ENCODE measurements at places on chromosomes 2 and 18.
A peak's percentile ranks its signal among the peaks of the same experiment; 100 is the strongest.

GRCh38 chr2:112621790-112622527, 23.8 kb upstream of the SLC20A1 start:
- no peak for DNase-seq

DNA sequence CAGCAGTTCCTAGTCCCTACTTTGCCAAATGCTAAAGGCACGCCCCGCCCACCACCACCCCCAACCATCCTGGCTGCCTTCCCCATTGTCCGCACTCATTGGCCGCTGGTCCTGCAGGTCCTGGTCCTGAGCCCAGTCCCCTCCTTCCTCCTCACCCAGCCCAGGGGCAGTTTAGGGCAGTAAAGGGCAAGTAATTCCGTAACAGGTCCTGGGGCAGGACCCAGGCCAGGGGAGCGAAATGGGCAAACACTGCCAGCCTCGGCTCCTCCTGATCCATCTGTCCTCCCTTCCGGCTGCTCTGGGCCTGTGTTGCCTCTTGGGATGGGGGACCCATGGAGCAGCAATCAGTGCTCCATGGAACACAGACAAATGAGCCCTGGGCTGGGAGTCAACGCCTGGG, 6.1 kb downstream of the ADCY3 start:
- DNase-seq = no peak

DNA sequence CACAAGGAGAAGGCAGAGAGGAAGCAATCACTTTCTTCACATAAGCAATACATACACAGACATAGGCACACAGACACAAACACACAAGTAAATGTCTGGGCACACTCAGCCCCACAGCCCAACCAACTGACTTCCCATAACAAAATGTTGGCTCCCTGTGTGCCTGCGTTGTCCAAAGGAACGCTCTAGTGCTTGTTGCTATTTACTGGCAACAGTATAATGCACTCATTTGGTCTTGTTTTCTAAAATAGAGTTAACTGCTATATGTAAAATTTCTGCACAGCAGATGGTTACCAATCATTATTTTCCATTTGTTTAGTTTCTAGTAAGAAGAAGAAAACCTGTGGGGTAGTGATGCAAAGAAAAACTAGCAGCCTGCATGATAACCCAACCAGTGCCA, 16.5 kb downstream of the FIGN start:
- DNase-seq = no peak

DNA sequence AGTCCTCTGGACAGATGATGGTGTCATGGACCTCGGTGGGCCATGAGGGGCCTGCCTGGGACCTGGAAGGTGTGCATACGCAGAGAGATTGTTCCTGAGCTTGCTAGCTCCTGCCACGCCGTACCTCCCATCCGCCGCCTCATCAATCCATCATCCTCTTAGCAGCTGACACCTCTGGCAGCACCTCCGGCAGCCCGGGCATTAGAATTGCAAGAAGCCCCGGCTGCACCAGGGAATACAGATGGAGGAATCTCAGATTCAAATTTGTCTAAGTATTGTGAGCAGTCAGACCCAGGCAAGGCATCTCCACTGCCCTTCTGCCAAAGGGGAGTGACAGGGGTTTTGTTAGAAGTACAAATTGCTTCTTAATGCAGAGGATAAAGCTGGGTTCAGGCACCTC, 4.5 kb downstream of the C1QL2 start:
- no peak for DNase-seq

DNA sequence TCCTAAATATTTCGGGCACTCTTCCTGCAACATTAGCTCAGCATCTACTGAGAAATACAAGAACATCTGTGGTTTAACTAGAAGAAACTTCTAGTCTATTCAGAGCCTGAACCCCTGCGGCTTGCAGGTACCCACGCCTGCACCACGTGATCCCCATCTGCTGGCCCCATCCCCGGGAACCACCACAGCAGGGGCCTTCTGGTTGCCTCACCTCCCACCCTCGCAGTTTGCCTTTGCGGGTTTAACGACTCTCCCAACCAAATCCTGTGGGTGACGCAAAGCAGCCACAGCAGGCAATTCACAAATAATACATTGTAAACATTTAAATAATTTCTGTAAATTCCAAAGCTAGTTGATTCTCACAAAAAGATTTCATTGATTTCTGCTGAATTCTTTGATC, 90.2 kb upstream of the TMEM18 start:
- DNase-seq = no peak

DNA sequence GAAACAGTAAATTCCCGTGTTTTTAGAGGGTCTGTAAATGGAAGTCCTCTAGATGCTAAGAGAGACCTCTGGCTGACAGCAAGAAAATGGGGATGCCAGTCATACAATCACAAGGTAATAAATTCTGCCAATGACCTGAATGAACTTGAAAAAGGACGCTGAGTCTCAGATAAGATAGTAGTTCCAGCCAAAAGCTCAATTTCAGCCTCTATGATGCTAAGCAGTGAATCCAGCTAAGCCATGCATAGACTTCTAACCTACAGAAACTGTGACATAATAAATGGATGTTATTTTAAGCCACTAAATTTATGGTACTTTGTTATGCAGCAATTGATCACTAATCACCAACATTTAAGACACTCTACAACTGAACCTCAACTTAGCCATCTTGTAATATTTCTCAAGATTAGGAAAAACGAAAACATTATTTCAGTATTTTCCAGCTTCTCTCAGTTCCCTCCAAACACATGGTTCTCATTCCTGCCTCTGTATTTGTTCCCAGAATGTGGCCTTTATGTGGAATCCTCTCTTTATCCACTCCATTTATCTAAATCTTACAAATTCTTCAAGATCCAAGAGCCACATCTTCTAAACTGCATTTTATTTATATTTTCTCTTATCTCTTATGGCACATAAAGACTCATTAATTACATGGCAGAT, 331.1 kb downstream of the GULP1 start:
- no peak for DNase-seq

DNA sequence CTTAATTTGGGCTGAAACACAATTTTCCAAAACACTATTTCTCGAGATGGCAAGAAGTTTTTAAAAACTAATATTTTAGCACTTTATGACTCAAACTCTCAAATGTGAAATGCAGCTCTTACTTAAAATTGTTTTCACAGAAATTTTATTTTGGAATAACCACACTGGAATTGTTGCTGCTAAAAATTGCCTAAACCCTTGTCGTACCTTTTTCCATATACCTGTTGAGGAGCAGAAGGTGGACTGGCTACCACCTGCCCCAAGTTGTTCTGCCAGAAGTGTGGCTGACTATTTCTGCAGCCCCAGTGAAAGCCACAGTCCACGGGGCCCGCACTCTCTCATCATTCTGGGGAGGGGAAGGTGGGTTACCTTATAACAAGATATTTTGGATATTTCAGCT, 23.4 kb downstream of the TNFRSF11A start:
- no peak for DNase-seq

DNA sequence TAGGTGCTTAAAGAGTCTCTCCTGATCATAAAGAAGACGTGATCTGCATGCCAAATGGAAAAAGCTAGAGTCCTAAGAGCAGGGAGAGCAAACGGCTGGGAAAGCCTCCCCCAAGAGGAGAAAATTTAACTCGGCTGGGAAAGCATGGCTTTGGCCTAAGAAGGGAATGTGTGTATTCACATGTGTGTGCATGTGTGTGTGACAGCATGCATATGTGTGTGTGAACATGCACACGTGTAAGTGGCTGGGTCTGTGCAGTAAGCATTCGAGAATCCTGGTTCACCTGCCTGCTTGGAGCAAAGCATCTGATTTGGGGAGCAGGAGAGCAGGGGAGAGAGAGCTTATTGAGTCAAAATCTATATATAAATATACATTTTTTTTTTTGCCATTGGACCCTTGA, 30.1 kb upstream of the BCL11A start:
- no peak for DNase-seq

- no peak for DNase-seq
Measured at GRCh38 chr18:13266218-13267100, 47.9 kb downstream of the LDLRAD4 start.

DNA sequence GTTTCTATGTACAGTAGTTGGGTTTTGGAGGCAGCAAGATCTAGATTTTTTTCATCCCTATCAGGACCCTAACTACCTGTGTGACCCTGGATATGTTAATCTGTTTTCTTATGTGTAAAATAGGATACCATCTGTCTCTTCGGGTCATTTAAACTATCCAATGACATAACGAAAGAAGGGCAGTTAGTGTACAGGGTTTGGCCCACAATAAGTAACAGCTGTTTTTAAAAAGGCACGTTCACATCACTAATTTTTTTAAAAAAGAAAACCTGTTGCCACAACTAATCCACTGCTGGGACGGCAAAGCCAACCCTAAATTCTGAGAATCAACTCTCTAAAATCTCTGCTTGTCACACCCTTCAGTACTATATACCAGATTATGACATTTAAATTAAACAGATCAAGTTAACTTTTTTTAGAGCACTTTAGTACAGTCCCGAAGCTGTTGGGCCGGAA, 869 bp downstream of the USP40 start:
- no peak for DNase-seq

DNA sequence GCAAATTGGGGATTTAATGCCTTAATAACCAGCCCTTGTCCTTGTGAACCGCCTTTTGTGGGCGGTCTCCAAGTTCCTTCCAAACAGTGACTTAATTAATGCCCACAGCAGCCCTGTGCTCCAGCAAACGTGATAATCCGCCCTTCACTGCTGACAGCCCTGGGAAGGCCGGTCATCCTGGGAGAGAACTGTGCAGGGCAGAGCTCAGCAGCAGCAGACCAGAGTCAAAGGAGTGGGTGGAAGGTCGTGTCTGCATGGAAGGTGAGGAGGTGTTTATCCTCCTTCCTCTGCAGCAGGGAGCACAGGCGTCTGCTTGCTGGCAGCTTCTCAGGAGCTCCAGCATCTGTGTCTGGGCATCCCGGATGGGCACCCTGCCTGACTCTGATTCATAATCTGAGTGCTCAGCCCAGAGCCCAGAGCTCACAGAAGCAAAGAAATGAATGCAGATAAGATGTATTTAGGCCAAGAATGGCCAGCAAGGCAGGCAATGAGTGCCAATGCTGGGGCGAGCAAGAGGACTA, 270.0 kb upstream of the PXDN start:
- no peak for DNase-seq

DNA sequence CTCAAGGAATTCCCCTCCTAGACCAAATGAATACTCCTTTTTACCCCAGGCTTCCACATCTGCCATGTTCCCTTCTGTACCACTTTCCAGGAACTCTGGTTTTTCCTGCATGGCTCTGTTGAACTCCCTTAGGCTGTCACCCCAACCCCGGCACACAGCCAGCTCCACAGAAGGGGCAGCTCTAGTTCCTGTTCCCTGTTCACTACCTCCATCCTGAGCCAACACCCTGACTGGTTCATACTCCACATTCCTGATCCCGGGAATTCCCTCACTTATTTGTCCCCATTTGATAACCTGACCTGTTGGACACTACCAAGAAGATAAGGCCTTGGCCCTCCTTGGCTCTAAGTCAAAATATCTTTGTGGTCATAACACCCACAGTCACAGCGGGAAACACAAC, 280.9 kb upstream of the RAB6C start:
- DNase-seq = no peak

- DNase-seq = no peak
Measured at GRCh38 chr2:98037666-98038336, 42.1 kb upstream of the TMEM131 start.

- no peak for DNase-seq
Measured at GRCh38 chr2:96913398-96914202, 43.7 kb upstream of the SEMA4C start.

DNA sequence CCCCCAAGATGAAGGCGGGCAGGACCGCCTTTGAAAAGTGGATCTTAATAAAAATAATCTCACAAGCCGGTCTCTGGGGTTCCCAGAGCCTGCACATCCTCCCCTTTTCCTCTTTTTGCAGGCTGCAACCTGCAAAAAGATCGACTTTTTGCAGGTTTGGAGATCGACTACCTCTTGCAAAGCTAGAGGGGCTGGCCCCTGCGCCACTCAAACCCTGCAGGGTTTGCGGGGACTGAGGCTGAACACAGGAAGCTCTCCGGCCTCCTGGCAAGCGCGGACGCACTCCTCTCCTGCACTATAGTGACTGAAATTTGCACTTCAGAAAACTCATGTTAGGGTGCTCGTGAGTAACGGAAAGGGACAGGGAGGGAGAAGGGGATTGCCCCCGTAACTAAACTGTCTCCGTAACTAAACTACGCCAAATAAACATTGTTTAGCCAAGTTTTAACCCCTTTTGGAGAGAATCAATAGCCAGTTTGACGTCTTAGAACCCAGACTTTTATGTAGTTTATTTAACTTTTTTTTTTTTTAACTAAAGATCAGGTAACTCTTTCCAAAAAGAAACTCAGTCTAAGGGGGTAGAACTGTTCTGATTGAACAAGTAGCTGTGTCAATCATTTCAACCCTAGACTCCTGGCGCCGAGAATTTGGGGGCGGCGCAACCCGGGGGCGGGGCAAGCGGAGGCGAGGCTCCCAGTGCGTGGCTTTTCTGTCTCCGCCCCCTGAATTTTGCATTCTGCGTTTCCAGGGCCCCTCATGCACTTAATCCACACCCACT, 2.5 kb downstream of the IGFBP5 start:
- peak; percentile 88 for DNase-seq

GRCh38 chr2:237490009-237490711, 3.1 kb downstream of the MLPH start:
- no peak for DNase-seq

- DNase-seq = no peak
Measured at GRCh38 chr18:3147935-3148554, 71.7 kb downstream of the MYOM1 start.

DNA sequence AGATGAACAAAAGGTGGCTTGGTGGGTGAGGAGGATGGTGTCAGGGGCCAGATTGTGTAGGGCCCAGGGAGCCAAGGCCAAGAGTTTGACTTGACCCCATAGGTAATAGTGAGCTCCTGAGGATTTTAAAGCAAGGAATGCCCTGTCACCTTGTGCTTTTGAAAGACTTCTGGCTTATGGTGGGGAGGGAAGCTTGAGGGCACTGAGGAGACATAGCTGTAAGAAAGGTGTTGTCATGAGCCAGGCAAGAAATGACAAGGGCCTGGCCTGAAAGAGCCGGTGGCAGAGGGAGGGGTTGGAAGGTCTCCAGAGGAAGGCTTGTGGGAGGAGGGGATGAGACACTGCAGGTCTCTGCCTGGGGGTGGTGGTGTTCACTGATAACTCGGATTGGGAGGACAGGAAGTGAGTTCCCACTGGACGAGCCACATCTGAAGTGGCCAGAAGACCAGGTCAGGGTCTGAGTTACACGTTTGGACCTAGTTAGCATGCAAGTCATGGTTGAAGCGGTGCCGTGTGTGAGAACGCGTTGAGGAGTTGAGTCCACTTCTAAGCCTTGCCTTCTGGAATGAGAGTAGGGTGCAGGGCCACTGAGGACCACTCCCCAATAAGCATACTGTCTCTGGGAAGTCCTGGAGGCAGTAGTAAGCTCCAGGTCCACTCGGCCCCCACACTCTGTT, 64.3 kb downstream of the TET3 start:
- DNase-seq = no peak

- DNase-seq = no peak
Measured at GRCh38 chr2:165584126-165584654, 114.7 kb downstream of the CSRNP3 start.

DNA sequence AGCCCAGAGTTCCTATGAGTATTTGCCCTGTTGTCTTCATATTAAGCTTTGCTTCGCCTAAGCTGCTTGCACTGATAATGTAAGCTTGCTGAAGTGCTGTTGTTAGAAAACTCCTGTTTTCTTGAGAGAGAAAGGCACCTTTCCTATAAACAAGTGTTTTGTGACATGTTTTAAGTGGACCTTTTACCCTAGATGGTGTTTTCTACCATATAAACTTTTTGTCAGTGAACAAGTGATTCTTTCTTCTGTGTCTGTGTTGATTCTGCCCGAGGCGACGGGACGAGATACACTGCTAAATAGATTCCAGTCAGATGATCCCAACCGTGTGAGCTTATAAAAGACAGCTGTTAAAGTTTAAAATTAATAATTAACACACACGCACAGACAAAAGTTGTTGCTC, 24.1 kb downstream of the CABLES1 start:
- no peak for DNase-seq

Data from NCI-H1092 (cell line).